ENCODE measurements at places on chromosomes 1 and 21.

DNA sequence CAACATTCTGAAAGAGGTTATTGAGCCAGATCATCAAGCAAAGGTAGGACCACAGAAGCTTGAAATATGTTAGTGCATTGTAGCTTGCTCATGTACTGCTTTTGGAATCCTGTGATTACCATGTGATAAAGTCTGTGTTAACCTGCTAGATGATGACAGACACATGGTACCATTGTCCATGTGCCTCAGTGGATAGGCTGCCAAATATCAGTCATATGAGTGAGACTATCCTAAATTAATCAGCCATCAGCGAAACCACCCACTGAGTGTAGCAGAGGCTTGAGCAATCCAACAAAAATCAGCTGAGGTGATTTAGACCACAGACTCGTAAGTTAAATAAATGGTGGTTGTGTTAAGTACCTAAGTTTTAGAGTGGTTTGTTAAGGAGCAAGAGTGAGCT is 32.7 kb upstream of the CRB1 start:
- H3K36me3 ChIP-seq = no peaks in the 10 kb centered on the region
- no peaks in the 10 kb centered on the region for H3K4me1 ChIP-seq
- no peaks in the 10 kb centered on the region for H3K27me3 ChIP-seq
- no peak for DNase-seq

- H3K4me3 ChIP-seq = peak overlapping the region; percentile 92
- no peaks in the 10 kb centered on the region for H3K27me3 ChIP-seq
- H3K27ac ChIP-seq = peak overlapping the region; percentile 98
- peaks cover 43% of the 10 kb centered on the region for H3K4me1 ChIP-seq
- H3K36me3 ChIP-seq = no peaks in the 10 kb centered on the region
Measured at GRCh38 chr1:159925719-159926078, 392 bp upstream of the TAGLN2 start.

DNA sequence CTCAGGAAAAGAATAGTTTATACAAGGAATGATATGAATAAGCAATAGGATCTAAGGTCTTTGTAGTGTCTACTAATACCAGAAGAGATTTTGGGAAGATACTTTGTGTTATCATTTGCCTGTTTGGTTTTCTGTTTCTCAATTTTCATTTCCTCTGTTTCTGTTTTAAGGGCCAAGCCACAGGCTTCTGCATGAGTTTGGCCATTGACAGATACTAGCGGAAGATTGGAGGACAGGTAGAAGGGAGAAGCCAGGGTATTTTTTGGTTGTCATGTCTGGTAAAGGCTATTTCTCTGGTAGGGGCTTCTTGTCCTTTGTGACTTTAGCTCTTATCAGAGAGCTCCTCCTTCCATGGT is 51.4 kb downstream of the HS2ST1 start:
- no peaks in the 10 kb centered on the region for H3K36me3 ChIP-seq
- DNase-seq = no peak
- H3K4me1 ChIP-seq = peaks cover 8% of the 10 kb centered on the region
- H3K27me3 ChIP-seq = no peaks in the 10 kb centered on the region

- H3K27me3 ChIP-seq = no peaks in the 10 kb centered on the region
- H3K4me3 ChIP-seq = no peak overlapping the region
- no peak for DNase-seq
- H3K36me3 ChIP-seq = no peaks in the 10 kb centered on the region
- no peak overlapping the region for H3K27ac ChIP-seq
Measured at GRCh38 chr1:80218112-80218511, 1211.6 kb upstream of the ADGRL4 start.
